NCI-H1048 (cell line): ENCODE measurements at places on chromosomes 7 and 10.

GRCh38 chr7:35526645-35527044, 168.3 kb downstream of the HERPUD2 start:
- DNase-seq, result no peak

DNA sequence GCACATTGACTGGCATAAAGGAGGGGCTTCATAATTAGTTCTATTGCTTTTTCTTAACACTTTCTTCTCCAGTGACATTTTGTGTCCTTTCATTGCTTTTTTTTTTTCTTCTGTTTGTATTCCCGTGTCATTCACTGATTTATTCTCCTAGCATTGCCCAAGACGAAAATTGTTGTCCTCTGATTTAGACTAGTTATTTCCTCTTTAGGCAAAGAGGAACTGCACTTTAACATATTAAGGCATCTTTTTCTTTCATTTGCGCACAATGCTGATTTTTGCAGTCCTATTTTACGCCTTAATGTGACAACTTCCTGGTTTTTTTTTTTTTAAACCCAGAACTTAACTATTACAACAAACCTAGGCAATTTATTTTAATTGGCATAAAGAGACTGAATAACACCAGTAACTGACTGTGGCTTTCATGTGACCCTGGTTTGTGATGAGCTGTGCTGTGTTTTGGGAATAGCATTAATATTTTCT, 39.7 kb downstream of the ARID5B start:
- DNase-seq, result no peak

DNA sequence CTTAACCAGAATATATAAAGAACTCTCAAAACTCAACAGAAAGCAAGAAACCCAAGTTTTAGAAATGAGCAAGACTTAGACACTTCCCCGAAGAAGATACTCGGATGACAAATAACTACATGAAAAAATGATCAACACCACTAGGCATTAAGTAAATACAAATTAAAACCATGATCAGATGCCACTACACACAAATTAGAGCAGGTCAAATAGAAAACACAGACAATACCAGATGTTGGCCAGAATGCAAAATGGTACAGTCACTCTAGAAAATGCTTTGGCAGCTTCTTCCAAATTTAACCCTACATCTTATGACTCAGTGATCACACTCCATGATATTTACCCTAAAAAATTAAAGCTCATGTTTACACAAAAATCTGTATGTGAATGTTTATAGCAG, 18.4 kb downstream of the TMEM176A start:
- no peak for DNase-seq

GRCh38 chr7:157041004-157041403, 30.5 kb upstream of the MNX1 start:
- no peak for DNase-seq

- DNase-seq, result no peak
Observed at GRCh38 chr7:150986556-150986955, 4.3 kb upstream of the NOS3 start.

- no peak for DNase-seq
Observed at GRCh38 chr7:30690011-30690410, 7.8 kb upstream of the CRHR2 start.

- DNase-seq, result no peak
Observed at GRCh38 chr10:110303681-110304080, 1.0 kb downstream of the SMNDC1 start.

DNA sequence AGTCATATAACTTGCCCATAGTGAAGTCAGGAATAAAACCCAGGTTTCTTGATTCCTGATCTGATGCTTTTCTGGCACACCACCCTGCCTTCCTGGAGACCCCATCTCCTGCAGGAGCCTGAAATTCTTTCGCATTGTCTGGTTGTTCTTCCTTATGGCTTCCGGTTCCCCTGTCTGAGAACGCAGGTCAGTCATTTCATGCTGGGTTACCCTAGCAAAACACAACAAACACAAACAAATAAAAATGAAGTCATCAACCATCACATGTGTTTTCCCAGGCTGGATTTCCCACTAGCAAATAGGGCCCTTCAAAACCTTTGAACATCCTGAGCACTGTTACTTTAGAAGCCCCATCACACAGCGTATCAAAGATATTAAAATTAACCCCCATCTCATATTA, 569.6 kb downstream of the LRMDA start:
- DNase-seq, result no peak
